HT-29 (cell line): ENCODE measurements at places on chromosomes 5 and 9. TPM values are rescaled to one million over a fixed set of nuclear protein-coding genes. Genes with fewer than 3 reads are reported as not detected.
A peak's percentile ranks its signal among the peaks of the same experiment; 100 is the strongest.

SEPTIN8 gene
- 37.7 and 49.8 TPM in 2 replicates for total RNA-seq

CD14 gene
- total RNA-seq, result 8.0 and 12.2 TPM in 2 replicates

LCN9 gene
- not detected in 2 replicates for total RNA-seq

TAF11L8 gene
- total RNA-seq, result not detected in 2 replicates

FAM78A gene
- total RNA-seq, result 0.57 and 1.2 TPM in 2 replicates

IFNK gene
- not detected in 2 replicates for total RNA-seq

NR2F1-AS1 gene
- total RNA-seq, result 2.8 and 4.1 TPM in 2 replicates

DNA sequence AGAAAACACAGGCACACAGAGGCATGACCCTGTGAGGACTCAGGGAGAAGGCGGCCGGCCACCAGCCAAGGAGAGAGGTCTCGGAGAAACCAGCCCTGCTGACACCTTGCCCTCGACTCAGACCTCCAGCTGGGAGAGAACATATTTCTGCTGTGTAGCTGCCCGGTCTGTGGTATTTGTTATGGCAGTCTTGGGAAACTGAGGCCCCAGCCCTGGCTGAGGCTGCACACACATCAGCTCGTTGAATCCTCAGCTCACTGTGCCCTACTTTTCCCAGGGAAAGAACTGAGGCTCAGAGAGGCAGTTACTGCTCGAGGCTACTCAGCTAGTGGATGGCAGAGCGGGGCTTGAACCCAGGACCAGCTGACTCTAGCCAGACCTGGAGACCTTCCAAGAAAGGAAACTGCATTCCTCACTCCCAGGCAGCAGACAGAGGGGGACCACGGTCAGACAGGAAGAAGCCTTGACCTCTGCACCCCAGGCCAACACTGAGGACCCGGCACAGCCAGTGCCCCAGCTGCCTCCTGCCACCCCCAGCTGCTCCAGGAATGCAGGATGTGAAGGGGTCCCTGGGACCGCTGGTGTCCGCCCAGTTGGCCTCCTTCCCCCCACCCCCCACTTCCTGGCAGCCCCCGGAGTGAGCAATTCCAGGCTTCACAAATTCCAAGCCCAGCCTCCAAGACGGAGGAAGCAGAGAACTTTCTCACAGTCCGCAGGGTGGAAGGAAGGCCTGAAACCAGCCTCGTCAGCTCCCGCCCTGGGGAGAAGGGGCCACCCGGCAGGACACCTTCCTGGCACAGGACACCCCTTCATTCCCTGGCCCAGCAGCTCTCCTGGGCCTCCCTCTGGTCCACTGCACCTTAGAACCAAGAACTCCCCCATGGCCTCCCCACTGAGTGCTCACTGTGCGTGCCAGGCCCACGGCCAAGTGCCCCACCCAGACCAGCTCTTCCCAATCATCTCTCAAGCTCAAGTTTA is 69.9 kb downstream of the LRSAM1 start:
- DNase-seq, result peak; percentile 15

DNA sequence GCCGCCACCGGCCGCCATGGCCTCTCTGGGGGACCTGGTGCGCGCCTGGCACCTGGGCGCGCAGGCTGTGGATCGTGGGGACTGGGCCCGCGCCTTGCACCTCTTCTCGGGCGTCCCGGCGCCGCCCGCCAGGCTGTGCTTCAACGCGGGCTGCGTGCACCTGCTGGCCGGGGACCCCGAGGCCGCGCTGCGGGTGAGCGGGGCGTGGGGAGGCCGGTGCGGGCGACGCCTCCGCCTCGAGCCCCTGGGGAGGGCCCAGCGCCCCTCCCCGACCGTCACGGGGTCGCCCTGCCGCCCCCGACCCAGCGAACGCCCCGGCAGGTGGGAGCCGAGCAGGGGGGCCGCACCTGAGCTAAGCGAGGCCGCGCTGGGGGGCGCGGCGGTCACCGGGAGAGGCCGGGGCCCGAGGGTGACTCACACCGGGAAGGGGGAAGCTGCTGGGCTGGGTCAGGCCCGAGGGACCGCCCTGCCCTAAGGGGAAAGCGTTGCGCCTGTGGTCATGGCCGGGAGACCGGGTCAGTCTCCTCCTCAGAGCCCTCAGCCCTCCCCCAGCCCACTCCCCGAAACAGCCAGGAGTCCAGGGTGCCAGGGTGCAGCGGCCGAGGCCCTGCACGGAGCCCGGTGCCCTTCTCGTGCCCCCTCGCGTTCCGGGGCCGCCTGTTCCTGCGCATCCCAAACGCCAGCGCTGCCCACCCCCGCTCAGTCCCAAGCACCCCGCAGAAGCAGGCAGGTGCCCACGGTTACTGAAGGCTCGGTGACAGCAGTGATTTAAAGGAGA is 510 bp downstream of the NOXA1 start:
- DNase-seq, result no peak

DNA sequence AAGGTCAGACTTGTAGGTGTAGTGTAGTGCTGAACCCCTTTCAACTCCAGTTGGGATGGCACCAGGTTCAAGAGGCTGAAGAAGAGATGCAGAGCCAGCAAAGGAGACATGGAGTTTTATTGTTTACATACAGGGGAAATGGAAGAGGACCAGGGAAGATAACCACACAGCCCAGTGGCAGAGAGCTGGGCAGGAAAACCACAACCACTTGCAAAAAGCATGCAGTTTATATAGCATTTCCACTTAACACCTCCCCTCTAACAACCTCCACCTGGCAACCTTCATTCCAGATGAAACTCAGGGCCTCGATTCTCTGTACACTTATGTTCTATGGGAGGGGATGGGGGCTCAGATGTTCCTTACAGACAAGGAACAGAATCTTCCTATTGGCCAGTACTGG is 56.9 kb downstream of the SNX24 start:
- no peak for DNase-seq

DNA sequence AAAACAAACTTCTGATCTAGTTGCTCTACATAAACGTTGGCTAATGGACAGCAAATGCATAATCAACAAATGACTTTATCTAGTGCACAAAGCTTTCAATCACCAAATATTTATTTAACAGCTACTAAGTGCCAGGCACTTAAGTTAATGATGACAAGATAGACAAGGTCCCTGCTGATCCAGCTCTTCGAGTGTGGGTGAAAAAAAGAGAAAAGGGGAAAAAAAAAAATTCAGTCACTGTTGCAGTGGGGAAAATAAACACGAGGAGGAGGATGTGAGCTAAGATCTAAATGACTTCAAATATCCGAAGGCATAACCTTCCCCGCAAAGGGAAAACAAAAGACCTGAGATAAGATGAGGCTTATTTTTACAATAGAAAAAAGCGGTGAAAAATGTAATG is 9.6 kb downstream of the PSIP1 start:
- DNase-seq, result no peak

DNA sequence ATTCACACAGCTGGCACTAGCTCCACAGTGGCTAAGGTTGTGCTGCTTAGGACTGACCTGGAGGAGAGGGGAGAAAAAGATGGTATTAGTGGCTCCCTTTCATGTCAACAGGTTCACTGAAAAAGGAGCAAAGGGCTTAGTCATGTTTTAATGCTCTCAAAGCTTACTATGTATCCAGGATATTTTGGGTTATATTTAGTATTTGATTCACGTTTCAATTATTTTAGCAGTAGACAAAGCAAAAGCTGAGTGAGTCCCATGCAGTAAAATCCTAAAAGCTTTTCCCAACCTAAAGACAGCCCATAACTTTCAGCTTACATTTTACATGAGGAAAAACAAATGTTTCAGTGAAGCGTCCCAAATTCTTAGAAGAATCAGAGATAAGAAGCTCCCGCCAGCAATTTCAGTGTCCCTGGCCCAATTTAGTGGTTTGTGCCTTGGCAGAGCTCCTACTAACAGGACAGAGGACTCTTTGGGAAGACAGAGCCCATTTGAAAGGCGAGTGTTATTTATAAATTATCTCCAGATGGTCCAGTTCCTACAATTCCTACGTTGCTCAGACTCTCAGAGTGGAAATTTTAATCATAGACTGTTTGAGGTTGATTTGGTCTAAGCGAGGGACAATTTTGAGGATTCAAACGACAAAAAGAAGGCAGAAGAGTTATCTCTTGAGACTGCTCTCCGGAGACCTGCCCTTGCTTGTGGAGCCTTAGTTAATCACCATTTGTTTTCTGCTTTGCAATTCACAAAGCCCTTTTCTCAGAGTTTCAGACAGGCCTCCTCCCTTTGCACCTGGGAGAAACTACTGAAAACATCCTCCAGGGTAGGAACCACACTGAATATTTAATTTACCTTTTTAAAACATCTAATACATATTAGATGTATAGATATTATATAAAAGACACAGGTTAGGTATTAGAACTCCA is 225.0 kb upstream of the ANKRD55 start:
- no peak for DNase-seq

GRCh38 chr9:529731-530130 is 311.8 kb upstream of the DMRT1 start:
- DNase-seq, result no peak

DNA sequence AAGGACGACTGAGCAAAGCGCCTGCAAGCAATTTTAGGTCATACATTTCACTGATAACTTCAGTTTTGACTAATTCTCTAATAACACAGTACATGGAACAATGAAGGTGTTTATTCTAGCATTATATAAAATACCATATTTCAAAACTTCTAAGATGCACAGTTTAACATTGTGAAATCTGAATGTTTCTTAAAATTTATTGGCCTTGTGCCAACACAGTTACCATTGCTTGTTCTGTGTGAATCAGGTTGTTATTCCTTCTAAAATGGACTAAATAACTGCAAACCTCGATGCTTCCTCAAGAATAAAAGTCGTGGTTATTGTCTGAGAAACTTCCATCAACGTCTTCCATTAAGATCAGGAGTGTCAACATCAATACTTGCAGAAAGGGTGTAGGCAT is 8.0 kb downstream of the MCC start:
- DNase-seq, result no peak

- DNase-seq, result no peak
Observed at GRCh38 chr9:130961511-130962300, 22.7 kb upstream of the FIBCD1 start.

GRCh38 chr5:16159636-16160035 is 20.0 kb downstream of the MARCHF11 start:
- no peak for DNase-seq

DNA sequence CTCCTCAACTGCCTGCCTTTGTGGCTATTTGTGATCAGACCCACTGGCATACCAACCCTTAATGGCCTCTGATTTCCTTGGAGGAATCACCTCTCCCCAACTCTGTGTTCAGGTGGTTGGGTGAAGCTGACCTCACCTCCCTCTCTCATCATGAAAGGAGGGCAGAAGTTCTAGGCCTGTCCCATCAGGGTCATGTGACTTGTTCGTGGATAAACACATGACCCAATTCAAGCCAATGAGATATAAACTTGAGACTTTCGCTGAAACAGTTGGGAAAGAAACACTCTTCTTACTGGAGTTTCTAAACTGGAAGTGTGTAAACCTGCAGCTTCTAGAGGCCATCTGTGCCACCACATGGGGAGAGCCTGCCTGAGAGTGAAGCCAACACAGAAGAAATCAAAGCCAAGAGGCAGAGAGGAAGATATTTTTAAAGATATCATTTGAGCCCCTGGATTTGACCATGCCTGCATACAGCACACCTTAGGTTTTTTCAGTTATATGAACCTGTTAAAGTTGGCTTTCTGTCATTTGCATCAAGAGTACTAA is 5.8 kb downstream of the GABBR2 start:
- DNase-seq, result no peak

GRCh38 chr9:136191099-136191959 is 13.6 kb downstream of the LHX3 start:
- DNase-seq, result no peak
